ENCODE measurements at places on chromosomes 2 and 18.

DNA sequence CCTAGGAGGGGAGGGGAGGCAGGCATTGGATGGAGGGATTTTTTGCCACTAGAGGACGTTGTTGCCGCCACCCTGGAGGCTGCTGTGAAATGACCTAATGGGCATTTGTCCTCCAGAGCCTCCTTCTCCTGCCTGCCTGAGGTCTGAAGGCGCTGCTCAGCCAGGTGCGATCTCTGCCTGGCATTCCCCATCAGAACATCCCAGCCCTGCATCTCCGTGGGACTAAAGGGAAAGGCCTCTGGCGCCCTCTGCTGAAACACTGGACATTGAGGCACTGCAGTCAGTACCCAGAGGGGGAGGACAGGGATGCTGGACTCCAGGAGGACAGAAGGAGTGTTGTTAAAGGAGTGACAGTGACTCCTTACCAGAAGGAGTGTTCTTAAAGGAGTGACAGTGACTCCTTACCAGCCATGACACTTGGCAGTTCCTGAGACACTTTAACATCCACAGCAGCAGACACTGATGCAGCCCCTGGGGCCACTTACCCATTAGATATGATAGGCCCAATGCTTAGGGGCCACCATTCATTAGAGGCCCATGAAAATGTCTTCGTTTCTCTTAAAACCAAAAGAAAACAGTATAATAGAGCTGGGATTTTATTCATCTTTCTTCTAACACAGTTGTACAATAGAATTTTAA, 17.0 kb downstream of the THNSL2 start:
- DNase-seq: no peak

GRCh38 chr2:231306791-231307393, 88.6 kb upstream of the B3GNT7 start:
- DNase-seq: peak; percentile 17

- DNase-seq: no peak
Measured at GRCh38 chr18:56723706-56724105, 72.5 kb downstream of the WDR7 start.

- DNase-seq: no peak
Measured at GRCh38 chr18:48957136-48957535, 6.4 kb upstream of the SMAD7 start.

GRCh38 chr18:47461406-47461948, 210.0 kb upstream of the SKOR2 start:
- no peak for DNase-seq

DNA sequence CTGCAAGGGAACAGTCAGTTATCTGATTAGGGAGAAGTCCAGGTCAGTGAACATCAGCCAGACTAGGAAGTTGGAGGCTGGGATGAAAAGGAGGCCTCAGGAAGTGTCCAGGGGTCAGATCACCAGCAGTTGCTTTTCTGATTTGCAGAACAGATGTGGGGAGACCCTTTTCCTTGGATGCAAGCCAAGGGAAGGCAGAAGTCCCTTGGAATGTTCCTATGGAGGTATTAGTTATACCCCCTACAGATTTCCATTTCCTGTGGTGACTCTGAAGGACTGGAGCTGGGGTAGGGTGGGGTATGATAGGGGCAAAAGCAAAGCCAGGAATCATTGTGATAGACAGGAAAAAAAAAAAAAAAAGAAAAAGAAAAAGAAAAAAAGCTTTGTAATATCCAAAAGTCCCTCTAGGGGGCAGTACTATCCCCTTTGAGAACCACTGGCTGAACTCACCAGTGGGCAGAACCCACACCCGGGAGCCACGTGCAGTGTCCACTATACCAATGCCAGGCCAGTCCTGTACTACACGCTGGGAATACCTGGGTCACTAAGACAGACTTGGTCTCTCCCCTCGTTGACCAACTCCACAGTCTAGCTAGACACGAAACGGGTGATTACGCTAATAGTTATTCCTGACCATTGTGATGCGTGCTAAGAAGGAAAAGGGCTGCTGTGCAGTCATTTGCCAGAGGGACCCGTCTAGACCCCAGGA, 7.4 kb downstream of the DYSF start:
- DNase-seq: no peak

- DNase-seq: no peak
Measured at GRCh38 chr2:42214669-42215068, 45.5 kb downstream of the EML4 start.

- no peak for DNase-seq
Measured at GRCh38 chr2:226312155-226312554, 487.5 kb downstream of the IRS1 start.

DNA sequence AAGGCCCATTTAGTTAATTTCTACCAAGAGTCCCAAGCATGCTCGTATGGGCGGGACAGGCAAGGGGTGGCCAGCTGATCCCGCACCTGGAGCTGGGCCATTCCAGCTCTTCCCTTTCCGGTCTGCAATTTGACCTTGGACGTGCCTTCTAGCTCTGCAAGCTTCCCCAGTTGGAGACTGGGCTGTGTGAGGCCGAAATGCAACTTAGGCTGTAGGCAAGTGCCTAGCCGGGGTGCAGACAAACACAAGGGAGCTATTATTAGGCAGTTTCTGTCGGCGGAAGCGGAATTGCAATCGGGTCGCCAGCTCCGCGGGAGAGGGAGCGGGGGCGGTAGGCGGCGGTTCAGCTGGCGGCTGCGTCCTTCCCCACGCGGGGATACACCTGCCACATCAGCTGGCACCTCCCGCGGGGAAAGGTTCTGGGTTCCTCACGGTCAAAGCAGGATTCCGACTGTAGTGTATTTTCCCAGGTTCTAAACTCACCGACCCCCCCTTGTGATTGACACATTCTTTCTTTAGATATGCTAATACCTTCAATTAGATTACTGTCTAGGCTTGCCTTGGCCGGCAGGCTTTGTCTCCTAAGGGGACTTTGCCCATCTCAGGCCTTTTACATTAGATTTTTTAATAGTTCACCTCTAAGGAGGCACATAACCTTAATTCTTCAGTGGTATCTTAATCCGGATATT, 17.1 kb upstream of the ZNF532 start:
- DNase-seq: no peak

GRCh38 chr18:22166069-22166950, 3.1 kb upstream of the GATA6 start:
- DNase-seq: no peak

GRCh38 chr2:67585400-67585799, 188.3 kb downstream of the ETAA1 start:
- no peak for DNase-seq

DNA sequence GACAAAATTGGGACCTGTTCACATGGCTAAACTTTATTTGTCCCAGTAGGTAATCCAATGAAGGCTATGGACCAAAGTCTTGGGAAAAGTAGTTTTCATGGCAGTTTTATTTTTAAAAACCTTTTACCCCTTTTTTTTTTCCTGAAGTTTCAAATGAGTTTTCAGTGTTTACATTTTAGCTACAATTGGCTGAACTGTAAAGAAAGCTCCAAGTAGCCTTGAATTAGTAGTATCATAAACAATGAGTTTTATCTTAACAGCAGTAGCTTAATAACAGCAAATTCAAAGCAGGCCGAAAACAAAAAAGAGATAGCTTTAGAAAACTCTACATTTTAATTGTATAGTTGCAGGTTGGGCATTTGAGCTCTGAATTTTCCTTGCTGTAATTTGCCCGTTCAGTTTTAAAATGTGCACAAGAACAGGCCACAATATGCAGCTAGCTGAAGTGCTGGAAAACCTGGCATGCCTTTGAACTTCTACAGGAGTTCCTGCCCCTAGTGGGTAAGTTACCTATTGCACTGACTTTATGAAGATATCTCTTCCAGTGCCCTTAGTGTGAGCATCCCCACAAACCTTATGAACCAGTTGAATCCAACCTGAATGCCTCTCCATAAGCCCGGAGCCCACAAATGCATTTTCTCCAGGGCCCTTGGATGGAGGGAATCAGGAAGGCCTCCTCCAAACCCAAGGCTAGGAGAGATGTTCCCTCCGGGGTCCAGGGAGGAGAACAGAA, 106.7 kb downstream of the XRCC5 start:
- no peak for DNase-seq

DNA sequence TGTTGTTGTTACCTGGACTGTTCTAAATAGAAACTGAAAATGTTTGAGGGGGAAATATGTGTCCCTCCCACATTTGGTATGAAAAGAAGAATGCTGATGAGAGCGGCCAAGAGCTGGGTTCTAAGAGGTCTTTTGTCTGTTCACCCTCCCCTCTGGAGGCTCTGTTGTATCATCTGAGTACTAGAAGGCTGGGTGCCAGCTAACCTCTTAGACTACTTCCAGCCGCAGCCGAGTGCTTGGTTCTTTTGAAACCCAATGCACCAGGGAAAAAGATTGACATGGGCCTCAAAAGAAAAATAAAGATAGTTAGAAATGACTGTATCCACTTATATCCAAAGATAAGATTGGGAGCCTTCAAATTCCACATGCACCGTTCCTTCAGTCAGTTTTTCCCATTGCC, 255.9 kb downstream of the TXNL1 start:
- DNase-seq: no peak

DNA sequence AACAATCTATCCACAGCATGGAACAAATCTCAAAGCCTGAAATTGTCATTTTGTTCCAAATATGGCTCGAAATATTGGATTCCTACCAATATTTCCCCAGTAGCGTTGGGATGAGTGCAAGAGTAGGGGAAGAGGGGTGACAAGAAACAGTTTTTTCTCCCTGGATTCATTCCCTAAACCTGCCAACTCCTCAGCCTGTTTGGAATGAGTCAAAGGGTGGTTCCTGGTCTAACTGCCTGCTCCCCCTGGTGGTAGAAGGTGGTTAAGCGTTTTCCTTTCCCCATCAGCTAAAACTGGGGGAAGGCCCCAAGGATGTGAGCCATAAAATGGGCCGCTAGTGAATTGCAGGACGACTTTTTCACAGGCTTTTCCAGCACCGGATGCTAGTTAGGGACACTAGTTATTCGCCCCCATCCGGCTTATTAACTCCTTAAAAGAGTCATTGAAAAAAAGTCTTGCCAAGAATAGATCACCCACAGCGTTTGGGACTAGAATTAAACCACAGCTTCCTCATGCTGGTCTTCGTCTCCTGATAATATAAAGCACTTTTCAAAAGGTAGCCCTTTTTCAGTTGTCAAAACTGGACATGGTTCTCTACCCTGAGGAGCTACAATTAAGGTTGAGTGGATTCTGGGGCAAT, 72.5 kb downstream of the DHRS9 start:
- DNase-seq: peak; percentile 77

GRCh38 chr2:110674620-110675555, 3.0 kb downstream of the BUB1 start:
- DNase-seq: no peak

DNA sequence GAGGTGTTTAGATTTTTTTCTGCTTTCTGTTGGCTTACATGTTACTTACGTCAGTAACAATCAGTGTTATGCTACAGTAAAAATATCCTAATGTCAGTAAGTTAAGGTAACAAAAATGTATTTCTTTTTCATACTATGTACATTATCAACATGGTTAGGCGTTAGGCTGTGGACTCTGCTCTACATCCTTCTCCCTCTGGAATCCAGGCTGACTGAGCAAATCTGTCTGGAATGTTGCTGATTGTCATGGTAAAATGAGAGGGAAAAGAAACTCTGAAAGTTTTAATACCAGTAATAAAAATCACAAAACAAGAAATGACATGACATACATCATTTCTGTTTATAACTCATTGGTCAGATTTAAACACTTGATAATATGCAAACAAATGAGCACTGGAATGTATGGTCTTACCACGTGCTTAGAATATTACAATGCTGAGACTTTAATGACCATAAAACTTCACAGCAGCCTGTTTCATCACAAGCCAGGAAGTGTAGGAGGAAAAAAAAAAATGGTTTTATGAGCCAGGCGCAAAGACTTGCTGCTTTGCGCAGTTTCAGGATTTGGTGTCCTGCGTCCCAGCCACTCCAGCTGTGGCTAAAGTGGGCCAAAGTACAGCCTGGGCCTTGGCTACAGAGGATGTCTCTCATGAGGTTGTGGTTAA, 252.4 kb downstream of the FSIP2 start:
- no peak for DNase-seq

DNA sequence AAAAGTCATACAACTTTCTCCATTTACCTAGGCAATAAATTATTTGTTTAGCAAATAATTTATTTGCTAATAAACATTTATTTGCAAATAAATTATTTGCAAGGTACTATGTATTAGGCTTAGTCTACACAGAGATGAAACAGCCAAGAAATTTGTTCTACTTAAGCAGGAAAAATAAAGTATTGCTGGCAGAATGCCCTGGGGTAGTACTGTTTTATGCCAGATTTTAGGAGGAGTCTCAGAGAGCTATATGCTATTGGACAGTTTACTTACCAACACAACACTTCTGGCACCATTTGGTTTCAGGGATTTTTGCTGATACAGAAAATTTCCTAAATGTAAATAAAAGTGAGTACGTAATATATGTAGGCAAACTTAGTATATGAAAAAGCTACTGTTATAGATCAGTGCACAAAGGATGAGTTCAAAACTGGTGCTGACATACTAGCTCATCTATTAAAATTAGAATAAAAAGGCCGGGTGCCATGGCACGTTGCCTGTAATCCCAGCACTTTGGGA, 23.2 kb upstream of the CDKL4 start:
- no peak for DNase-seq

DNA sequence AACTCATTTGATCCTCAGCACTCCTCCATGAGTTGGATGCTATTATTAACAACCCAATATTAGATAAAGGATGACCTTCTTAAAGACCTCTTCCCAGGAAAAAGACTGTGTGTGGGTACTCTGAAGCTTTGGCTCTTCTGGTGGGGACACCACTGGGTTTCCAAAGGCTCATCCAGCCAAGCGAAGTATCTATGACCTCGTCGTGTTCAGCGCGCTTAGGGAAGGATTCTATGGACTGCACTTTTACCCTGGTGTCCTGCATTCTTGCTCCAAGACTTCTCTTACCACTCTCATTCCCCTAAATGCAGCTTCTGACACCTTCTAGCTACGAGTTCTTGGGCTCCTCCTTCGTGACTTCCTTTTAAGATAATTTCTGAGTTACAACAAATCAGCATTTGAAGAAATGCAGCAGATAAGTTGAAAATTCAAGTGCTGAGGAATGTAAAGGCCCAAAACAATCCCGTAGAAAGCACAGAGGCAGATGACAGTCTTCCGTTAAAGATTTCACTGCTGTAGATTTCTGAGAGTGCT, 673 bp upstream of the HNMT start:
- DNase-seq: no peak

- no peak for DNase-seq
Measured at GRCh38 chr2:152099367-152100050, 665 bp upstream of the CACNB4 start.

DNA sequence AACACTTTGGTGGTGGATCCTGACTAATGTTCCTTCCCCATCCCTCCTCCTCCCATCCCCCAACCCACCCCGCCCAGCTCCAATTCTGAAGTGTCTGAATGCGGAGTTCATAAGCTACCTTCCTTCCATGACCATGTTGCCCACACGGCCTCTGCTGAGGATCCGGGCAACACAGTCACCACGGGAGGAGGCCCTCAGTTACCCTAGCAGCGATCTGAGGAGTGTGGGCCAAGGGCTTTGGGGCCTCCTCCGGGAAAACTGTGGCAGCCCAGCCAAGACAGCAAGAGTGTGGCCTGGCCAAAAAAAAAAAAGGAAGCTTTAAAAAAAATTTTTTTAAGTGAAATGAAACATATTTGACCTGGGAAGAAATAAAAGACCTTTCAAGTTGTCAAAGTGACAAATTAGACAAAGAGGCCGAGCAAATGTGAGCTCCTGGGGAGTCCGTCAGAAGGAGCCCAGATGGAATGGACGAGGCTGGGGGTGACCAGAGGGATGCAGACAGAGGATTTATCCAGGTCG, 169.0 kb upstream of the PKDCC start:
- no peak for DNase-seq

GRCh38 chr2:72361521-72361920, 213.9 kb upstream of the CYP26B1 start:
- no peak for DNase-seq
